NCI-H2081 treated with DMSO at 0.1 percent for 48 hours (cell line): ENCODE measurements at places on chromosomes 5 and 9.

- DNase-seq, result no peak
These were observed 18.7 kb downstream of the HSD17B4 start for GRCh38 chr5:119470851-119471451.

DNA sequence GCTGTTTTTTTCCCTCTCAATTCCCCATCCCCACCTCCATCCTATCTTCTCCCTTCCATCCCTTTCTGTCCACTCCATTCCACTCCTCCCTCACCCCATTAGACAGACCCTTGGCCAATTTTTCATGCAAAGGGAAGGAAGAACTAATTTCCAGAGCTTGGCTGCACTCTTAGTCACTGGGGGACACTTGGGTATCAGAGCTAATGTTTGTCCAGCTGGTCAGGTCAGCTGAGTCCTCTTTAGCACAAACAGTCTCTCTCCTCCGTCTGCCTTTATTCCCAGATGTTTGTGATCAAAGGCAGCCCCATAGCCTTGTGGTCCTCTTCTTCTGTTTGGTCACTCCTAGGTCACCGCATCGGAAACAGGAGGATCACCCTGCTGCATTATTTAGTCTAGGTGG, 148.5 kb downstream of the NMUR2 start:
- no peak for DNase-seq

DNA sequence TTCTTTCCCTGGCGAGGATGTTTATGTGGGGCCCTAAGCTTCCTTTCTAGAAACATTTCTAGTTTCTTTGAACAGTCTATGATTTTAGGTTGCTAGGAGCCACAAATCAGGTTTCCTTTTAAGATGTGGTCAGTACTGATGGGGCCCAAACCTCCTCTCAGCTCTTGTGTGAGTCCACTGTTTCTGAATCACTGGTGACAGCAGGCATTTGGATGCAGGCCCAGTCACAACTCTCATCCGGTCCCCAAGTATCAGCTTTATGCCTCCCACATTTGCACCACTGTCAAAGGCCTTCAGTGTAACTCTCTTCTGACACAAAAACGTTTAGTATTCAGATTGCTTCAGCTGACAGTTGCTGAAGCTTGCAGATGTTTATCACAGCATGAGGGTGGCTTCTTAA, 7.8 kb downstream of the DMRT2 start:
- no peak for DNase-seq

DNA sequence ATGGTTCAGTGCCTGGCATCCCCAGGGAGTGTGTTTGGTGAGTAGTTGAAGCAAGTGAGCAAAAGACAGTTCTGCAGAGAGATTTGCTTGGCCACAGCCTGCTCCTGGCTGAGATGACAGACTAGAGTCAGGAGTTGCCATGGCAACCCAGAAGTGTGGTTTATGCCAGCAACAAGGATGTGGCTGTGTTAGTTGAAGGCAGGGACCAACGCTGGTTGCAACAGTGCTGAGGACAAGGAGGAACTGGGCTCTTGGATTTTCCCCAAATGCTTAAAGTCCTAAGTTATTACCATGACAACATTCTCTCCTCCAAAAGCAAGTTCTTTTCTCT, 2.7 kb downstream of the NXNL2 start:
- no peak for DNase-seq

GRCh38 chr9:134848504-134848903, 32.1 kb upstream of the FCN2 start:
- DNase-seq, result no peak

GRCh38 chr5:2217219-2217618, 334.5 kb upstream of the IRX4 start:
- DNase-seq, result no peak

DNA sequence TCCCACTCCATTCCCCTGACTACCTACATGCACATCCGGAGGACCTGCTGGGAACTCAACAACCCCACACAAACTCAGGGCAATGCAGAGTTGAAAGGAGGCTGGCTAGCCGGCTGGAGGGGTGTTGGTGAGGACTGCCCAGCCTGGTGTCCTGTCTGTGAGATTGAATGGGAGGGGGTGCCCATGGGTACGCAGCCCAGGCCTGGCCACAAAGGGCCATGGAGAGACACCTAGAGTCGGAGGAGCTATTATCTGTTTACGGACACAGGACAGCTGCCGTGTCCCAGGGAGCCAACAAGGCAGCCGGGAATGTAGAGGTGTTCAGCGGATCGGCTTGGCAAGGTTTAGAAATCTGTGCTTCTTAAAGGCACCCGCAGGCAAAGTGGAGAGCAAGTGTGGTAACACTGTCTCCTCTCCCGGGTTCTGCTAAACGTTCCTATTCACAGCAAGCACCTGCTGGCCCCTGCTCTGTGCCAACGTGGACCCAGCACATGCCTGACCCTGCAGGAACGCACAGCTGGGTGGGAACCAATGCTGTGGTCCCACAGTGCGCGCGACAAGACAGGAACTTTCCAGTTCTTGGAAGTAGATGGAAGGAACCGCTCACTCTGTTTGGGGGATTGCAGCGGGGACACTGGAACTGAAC, 166.7 kb downstream of the DAB2IP start:
- no peak for DNase-seq

GRCh38 chr5:160555971-160556631, 134.4 kb downstream of the PTTG1 start:
- no peak for DNase-seq

DNA sequence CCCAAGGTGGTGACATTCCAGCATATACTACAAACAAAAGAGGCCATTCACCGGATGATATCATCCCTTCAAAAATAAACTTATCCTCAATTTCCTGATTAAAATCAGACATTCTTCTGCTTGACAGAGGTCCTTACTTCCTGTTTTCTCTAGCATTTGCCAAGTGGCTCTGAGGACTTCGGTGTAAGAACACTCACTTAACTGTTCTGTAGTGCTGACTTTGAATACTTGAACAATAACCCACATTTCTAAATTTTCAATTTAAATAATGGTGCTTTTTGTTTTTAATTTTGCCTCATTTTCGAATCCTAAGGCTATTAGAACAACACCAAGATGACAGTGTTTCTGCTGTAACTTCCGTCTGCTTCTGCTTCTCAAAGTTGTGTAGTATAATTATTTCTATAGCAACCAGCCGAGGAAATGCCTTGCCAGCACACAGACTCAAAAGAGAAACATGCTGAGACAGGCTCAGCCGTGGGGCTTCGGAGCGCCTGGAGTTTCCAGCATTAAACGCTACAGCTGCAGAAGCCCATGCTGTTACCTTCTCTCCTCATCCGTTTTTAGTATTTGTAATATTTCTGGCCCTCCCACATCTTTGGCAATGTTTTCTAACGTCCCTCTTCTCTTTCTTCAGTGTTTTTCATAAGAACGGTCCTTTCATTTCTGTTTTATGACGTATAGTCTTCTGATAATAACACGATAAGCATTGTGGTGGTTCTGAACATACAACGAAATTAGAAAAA, 19.5 kb upstream of the ANXA1 start:
- DNase-seq, result peak; percentile 63

- DNase-seq, result no peak
These were observed 30.0 kb downstream of the RNF130 start for GRCh38 chr5:180041301-180042274.

GRCh38 chr5:151062405-151063141, 18.3 kb downstream of the TNIP1 start:
- DNase-seq, result no peak

DNA sequence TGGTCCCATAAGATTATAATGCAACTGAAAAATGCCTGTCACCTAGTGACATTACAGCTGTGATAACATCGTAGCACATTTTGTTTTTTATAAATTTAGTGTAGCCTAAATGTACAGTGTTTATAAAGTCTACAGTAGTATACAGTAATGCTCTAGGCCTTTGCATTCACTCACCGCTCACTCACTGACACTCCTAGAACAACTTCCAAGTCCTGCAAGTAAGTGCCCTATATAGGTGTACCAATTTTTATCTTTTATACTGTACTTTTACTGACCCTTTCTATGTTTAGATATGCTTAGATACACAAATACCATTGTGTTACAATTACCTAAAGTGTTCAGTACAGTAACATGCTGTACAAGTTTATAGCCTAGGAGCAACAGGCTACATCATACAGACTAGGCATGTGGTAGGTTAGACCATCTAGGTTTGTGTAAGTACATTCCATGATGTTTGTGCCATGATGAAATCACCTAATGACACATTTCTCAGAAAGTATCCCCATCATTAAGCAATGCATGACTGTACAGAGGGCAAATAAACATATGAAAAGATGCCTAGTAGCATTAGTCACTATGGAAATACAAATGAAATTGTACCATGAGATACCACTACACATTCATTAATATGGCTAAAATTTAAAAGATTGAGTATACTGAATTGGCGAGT, 127.6 kb downstream of the TRPM6 start:
- DNase-seq, result no peak

DNA sequence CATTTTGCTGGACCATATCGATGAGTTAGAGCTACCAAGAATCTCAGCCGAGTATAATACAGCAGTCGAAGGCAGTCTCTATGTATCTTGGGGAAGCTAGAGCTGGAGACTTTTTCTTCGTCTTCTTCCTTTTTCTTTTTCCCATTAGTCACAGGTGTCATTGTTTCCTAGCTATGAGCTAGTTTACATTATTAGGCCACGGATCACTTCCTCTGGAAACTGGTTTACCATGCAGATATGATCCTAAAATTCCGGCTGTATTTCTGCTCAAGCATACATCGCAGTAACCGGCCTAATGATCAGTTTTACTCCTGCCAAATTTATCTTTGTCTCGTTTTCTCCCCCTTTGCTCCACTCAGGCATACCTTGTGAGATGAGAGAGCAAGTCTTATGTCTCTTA, 312.8 kb downstream of the ARHGAP26 start:
- DNase-seq, result no peak

GRCh38 chr9:73151653-73152542, at the start of gene ANXA1:
Gene ANXA1 (plus strand): TSS chr9:73151865. CDS start chr9:73158536, 6,671 bp downstream.
- no peak for DNase-seq

GRCh38 chr5:45596320-45596719, 99.9 kb downstream of the HCN1 start:
- no peak for DNase-seq

GRCh38 chr5:158758675-158759074, 341.0 kb downstream of the EBF1 start:
- DNase-seq, result no peak

DNA sequence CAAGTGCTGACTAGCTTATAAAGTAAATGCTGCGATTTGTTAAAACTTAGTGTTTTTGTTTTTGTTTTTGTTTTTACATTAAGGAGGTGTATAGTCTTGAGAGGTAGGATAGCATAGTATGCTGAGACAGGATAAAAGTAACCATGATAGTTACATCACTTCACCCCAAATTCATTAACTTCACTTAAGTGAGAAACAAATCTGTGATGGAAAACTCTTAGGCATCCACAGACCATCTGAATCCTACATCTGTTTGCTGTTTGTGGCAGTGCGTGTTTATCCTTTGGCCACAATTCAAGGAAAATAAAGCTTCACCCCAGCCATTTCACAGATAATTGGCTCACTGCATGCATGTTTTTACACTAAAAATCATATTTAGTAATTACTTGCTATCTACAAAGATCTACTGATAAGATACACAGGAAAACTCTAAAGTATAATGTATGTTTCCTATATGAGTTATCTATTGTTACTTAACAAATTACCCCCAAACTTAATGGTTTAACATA, 82.0 kb downstream of the ZNF622 start:
- no peak for DNase-seq

- DNase-seq, result no peak
These were observed 120.6 kb downstream of the MSX2 start for GRCh38 chr5:174844971-174845370.

GRCh38 chr9:6893350-6894131, 135.8 kb downstream of the KDM4C start:
- DNase-seq, result no peak

DNA sequence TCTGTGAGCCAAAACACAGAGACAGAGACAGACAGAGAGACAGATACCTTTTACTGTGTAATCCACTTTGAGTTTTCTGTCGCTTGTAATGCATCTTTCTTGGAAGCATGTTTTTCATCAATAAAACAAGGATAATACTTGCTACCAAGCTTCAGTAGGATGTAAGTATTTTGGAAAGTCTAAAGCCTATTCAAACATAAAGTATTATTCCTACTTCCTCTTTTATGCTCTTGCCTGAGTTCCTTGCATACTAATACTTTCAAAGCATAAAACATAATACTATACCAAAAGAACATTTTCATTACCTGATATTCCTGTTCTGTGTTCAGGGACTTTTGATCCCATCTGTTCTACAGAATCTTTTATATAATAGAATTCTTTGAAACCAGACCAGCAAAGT, 64.5 kb upstream of the SLC30A5 start:
- DNase-seq, result no peak

GRCh38 chr5:157611571-157612476, 36.2 kb upstream of the ADAM19 start:
- no peak for DNase-seq

- DNase-seq, result no peak
These were observed 93.1 kb downstream of the PCDH1 start for GRCh38 chr5:141785135-141785534.

DNA sequence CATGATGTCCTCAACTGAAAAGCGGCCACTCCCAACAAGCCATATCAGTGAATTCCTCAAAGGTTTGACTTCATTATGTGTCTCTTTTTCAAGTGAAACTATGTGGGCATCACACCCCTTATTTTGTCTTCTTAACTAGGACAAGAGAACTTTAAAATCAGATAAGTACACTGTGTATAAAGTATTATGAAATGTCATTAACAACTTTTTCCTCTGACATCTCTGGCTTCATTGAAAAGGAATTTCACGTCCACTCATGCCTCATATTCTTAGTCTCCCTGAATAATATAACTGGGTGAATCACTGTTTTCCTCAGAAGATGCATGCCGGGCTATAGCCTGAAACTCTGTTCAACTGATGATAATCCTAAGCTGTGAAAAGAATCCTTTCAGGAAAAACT, 415.8 kb downstream of the ACTL7B start:
- no peak for DNase-seq

DNA sequence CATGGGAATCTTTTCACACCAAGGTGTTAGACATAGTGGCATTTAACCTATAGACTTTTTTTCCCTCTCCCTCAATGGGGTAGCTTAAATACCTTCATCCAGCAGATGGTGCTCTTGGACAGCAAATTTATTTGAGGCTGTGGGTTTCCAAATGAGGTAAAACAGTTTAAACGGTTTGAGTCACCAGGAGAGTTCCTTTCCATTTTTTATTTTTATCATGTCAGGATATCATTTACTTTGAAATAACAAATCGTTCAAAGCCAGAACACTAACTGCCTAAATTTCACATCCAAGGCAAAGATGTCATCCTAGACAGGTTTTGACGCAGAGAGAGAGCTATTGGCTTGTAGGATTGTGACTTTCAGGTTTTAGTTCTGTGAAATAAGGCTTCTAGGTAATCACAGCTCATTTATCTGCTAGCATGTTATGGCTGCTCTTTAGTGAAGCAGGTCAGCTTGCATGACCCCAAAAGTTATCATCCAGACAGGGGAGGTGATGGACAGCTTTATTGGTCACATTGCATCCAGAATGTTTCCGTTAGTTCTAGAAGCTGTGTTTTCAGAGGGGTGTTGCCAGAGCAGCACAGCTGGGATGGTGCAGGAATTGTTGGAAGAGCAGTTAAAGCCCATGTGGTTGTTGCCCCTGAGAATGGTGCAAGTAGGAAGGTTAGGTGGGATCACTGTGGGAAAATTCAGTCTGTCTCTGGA, 69.8 kb downstream of the KDM4C start:
- DNase-seq, result no peak

GRCh38 chr9:20664501-20664900, 19.6 kb upstream of the FOCAD start:
- no peak for DNase-seq
